SIG-M5 (cell line): ENCODE measurements at places on chromosomes 13 and 19.

- DNase-seq: no peak
These were observed 441.5 kb downstream of the DIAPH3 start for GRCh38 chr13:59721926-59722910.

DNA sequence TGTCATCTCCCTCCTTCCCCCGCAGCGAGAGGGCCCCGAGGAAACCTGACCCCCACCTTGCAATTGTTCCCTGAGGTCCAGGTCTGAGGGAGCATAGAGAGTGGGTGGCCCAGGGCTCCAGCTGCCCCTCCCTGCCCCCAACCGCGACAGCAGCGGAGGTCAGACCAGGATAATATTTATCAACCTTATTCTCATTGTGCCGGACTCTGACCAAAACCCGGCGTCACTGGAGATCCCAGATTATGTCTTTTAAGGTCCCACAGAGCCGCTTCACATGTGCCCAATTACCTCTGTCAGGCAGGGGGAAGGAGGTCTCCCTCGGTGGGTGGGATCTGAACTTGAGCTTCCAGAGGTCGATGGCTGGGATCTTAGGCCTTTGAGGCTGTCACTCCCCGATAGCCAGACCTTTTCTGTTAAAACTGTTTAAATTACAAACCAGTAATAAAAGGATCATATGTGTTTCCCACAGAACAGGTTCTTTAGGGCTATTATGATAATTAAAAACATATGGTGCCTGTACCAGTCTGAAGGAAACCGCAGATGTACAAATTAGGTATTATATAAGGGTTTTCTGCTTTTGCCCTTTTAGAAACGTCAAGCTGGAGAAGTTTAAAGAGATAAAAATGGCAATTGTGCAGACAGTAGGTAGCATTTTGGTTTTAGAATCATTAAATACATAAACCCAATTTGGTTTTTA, 195.5 kb downstream of the ZNF536 start:
- no peak for DNase-seq

DNA sequence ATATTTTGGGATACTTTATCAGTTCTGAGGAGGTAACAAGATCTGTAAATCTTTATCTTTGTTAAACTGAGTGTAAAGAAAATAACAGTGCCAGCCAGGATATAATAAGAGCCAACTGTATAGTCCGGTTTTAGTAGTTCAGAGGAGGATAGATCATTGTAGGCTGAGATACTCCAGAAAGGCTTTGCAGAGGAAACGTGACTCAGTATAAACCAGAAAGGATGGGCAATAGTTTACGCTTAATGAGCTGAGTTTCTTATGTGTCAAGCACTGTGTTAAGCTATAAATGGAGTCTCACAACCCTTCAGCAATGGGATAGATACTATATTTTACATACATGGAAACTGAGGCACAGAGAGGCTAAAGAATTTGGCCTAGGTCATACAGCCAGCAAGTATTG, 3.8 kb downstream of the RFXAP start:
- DNase-seq: no peak

DNA sequence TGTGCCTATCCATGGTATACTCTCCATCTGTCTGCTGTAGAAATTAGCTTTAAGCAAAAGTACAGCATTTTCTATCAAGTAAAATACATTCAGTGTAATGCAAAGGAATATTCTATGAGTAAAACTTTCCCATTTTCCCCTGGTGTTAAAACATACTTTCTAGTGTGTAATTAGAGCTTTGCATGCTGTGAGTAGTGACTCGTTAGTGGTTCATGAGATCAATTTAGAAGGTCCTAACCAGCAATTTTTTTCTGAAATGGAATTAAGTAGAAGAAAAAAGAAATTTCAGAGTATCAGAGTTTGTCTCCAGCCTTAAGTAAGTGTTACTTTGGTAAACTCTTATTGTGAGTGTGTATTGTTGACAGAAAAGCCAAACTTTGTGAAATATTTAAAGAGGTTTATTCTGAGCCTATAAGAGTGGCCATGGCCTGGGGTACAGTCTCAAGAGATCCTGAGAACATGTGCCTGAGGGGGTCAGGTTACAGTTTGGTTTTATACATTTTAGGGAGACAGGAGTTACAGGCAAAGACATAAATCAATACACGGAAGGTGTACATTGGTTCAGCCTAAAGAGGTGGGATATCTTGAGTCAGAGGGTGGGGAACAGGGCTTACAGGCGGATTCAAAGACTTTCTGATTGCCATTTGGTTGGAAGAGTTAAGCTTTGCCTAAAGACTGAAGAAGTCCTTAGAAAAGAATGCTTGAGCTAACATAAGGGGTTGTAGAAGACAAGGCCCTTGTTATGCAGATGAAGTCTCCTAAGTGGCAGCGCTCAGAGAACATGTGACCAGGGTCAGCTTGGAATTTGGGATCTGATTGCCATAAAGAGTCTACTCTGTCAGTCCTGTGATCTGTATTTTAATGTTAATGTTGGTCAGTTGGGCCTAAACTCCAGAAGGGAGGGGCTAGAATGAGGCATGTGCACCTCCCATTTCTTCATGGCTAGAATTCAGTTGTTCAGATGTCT, 25.5 kb downstream of the FAM187B start:
- no peak for DNase-seq

DNA sequence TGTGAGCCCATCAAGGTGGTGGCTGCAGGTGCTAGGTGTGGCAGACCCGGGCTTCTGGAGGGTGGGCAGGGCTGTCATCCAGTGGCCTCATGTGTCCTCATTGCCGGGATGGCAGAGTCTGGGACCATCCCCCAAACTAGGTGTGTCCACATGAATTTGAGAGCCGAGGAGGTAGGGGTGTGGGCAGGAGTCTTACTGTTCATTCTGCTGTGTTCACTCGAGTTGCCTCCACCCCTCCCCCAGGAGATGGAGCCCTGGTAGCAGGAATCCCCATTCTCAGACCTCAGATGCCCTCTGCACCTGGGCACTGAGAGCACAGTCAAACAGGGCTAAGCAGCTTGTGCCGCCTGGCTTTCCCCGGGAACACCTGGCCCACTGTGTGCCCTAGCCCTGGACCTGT, 22.4 kb downstream of the NAXD start:
- no peak for DNase-seq

GRCh38 chr13:94233401-94233800, 246.1 kb downstream of the DCT start:
- DNase-seq: no peak

DNA sequence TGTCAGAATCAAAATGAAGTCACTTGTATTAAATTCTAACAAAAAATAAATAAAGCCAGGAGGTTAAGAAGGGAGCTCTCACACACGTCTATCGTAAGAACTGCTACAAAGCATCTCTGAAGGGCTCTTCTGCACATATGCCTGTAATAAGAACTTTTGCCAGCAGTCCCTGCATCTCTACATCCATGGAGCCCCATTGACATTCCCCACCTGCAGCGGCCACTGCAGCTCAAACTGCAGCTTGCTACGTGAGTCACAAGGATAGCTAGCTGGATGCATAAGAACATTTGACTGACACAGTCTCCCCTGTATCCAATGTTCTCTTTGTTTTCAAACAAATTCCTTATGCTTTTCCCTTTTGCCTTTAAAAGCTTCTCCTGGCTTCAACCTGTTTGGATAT, 68.3 kb downstream of the DNAJC3 start:
- DNase-seq: no peak

GRCh38 chr13:63567031-63567430, 2151.4 kb upstream of the PCDH20 start:
- no peak for DNase-seq

DNA sequence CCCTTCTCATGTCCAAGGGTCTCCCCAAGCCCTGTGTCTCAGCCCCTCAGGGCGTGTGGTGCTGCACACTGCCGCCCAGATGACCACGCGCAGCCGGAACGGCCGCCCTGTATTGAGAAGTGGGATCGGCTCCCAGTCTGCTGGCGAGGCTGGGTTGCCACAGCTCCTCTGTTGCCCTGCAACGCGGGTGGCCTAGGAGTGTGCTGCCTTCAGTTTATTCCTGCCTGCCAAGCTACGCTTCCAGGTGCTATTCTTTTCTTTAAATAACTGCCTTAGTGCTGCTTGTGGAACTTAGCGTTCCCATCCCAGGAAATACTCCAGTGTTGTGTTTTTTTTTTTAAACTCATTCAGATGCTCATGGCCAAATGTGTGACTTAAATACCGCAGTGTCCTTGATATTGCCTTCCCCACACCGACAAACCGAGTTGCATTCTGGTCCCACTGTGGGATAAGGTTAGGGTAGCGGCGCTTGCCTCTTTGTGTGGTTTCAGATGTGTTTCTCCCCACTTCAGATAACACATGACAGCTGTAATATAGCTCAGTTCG, 16.6 kb downstream of the ACTN4 start:
- no peak for DNase-seq

DNA sequence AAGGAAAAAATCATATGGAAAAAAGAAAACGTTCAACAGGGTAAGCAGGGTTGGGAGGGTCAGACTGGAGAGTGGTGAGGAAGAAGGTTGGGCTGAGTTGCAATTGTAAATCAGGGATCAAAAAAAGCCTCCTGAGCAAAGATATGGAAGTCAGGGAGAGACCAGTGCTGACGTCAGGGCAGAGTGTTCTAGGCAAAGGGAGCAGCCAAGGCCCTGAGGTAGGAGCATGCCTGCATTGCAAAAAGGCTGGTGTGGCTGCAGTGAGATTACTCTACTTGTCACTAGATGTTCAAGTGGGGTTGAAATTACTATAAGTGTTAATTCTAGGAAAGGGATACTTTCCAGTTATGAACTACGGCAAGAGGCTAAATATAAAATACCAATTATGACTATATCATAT, 562.0 kb downstream of the MYO16 start:
- DNase-seq: no peak

- DNase-seq: no peak
These were observed 12.5 kb downstream of the DCAF15 start for GRCh38 chr19:13964776-13965175.
